ENCODE measurements at places on chromosomes 13 and 19. TPM values are rescaled to one million over a fixed set of nuclear protein-coding genes. Genes with fewer than 3 reads are reported as not detected.

- DNase-seq = no peak
These were observed 5.9 kb downstream of the MIPEP start for GRCh38 chr13:23883255-23883654.

DNA sequence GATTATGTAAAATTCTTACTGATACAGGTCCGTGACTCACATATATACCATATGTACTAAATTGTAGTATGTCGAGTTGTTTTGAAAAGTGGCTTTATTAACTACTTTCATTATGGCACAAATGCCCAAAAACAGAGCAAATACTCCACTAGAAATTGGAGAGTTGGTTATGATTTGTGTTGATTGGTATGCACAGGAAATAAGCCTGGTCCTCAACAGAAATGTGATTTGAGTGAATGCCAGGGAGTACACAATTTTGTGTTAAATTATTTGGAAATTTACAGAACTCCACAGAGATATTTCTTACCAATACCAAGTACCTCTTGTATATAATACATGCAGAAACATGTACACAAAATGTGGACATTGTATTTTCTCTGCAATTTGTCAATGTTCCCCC is 676.7 kb downstream of the PCDH9 start:
- no peak for DNase-seq

GRCh38 chr19:39906820-39907611 is 27.4 kb downstream of the FCGBP start:
- DNase-seq = no peak

DNA sequence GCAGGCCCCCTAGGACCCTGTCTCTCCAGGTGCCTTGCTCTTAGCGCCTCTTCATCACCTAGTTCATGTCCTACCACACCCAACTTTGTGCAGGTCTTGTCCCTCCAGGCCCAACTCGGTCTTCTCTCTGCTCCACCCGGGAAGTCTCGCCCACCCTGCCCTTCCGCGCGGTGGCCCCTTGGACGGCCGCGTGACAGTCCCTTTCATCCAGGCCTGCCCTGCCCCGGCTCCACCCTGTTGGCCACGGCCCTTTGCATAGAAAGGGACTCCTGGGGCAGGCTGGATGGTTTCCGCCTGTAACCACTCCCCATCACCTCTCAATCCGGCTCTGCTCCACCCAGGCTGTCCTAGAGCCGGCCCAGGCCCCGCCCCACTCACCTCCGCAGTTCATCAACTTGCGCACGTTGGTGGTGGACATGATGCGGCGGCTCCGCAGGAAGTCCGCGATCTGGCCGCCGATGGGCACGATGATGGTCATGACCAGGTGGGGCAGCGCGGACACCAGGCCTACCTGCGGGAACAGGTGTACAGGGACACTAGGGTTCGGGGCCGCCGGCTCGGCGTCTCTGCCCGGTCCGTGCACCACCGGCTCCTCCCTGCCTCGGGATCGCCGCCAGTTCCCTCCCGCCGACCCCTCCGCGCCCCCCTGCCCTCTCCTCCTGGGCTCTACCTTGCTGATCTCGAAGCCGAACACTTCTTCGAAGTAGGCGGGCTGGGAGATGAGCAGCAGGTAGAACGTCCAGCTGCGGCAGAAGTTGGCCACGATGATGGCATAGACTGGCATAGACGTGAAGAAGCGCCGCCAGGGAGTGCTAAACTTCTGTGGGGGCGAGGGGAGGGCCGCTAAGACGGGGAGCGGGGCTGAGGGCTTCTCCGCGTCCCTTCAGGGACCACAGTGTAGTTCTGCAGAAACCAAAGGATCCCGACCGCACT is 7.2 kb downstream of the GFY start:
- DNase-seq = no peak

GRCh38 chr13:46296921-46297320 is 85.2 kb downstream of the LRRC63 start:
- peak; percentile 21 for DNase-seq

DNA sequence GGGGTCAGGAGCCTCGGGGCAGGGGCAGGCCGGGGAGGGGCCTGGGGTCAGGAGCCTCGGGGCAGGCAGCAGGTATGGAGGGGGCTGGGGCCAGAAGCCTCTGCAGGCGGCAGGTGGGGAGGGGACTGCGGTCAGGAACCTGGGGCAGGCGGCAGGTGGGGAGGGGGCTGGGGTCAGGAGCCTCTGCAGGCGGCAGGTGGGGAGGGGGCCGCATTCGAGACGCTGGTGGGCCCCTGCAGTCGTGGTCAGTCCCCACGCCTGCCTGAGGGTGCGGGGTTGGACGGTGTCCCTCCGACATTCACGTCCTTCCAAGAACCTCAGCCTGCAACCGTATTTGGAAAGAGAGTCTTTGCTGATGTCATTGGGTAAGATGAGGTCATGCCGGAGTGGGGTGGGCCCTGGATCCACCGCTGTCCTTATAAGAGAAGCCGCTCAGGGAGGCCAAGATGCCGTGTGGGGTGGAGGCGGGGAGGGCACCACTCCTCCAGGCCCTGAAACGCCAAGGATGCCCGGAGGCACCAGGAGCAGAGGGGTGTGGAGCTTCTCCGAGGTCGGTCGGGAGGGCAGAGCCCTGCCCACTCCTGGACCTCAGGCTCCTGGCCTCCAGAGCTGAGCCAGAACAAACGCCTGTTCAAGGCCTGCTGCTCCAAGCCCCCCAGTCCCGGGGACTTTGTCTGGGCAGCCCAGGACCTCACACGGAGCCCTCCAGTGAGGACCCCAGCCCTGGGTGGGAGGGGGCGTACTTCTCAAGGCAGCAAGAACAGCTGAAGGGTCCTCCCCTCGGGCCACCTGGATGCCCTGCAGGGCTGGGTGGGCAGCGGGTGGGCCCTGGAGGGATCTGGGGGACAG is 30.1 kb downstream of the PIP5K1C start:
- DNase-seq = no peak

DNA sequence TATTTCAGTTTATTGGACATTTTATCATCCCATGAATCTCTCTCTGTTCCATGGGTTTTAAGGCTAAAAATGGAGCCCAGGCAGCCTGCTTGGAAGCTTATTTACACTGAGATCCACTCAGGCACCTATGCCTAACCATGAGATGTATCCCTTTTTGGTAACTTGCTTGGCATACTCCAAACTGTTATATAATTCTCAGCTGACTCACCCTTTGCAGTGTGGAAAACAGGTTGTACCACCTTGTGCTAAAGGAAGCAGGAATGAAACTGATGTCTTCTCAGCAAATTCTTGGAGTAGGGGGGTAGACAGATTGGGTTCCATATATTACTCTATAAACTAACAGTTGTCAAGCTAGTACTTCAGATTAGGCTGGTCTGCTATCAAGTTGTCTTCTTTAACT is 483.6 kb downstream of the KLF5 start:
- DNase-seq = peak; percentile 13

GRCh38 chr13:88022431-88023208 is 351.4 kb downstream of the SLITRK5 start:
- DNase-seq = no peak

GRCh38 chr13:104586051-104586746 is 1520.0 kb upstream of the SLC10A2 start:
- DNase-seq = no peak

DNA sequence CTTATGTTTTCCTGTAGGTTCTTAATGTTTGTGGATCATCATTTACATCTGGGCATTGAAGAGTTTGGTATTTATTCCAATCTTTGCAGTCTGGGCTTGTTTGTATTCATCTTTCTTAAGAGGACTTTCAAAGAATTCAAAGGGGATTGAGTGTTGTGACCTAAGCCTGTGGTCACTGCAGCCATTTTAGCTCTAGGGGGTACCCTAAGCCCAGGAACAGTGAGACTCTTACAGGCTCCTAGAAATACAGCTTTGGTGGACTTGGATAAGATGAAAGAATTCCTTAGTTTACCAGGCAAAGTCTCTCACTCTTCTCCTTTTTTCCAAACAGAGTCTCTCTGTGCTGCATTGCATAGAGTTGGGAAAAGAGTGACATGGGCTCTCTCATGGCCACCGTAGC is 2539.0 kb upstream of the PCDH20 start:
- DNase-seq = no peak

WTIP gene
- polyA plus RNA-seq = 13.2 TPM

GRCh38 chr13:74674720-74675119 is 540.5 kb upstream of the KLF12 start:
- no peak for DNase-seq

- DNase-seq = no peak
These were observed 823.5 kb downstream of the GPC5 start for GRCh38 chr13:92221916-92222315.

DNA sequence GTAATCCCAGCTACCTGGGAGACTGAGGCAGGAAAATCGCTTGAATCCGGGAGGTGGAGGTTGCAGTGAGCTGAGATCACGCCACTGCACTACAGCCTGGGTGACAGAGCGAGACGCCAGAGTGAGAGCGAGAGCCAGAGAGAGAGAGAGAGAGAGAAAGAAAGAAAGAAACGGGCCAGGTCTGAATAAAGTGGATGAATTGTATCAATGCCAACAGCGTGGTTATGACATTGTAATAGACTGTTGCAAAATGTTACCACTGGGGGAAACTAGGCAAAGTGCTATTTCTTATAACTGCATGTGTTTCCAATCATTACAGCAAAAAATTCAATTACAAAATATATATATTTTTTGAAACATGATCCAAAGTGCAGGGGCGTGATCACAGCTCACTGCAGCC is 11.8 kb upstream of the BTBD2 start:
- DNase-seq = no peak

ADGRE2 gene
- polyA plus RNA-seq = 4.1 TPM

- DNase-seq = no peak
These were observed at the start of gene IFI30 for GRCh38 chr19:18173572-18174288. IFI30 (plus strand) TSS chr19:18173813; CDS start chr19:18173842, 29 bp downstream.

DNA sequence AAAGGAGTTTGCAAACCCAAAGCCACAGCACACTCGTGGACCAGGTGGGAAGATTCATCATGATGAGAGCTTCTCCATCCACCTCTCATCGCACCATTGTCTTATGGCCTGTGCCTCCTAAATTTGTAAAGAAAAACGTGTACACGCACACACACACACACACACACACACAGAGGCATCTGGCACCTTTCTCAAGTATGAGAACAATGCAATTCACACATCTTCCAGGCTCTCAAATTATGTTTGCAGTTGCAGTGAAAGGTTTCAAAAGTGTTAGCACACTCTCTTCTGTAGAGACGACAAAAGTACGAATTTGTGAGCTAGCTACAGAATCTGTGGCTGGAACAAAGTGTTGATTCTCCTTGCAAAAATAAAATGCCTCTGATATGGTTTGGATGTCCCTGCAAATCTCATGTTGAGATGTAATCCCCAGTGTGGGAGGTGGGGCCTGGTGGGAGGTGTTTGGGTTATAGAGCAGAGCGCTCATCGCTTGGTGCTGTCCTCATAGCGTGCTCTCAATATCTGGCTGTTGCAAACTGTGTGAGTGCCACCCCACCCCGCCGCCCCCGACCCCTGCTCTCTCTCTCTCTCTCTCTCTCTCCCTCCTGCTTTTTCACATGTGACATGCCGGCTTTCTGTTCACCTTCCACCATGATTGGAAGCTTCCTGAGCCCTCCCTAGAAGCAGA is 21.8 kb upstream of the RAB20 start:
- no peak for DNase-seq

DNA sequence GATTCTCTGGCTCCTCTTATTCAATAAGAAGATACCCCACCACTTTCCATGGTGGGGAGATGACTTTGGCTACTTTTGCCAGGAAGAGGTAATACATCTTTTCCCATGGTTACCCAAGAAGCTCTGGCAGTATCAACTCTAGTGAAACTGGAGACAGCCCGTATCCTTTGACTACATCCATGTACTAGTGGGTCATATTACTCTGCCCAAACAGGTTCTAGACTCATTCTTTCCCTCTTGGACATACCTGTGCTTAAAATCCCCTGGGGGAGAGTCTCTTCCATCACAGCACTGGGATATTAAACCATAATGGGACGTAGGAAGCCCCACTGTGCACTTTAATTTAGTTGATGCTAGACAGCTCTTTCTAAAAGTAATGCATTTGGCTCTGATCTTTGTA is 144.7 kb upstream of the KLF12 start:
- DNase-seq = no peak

DNA sequence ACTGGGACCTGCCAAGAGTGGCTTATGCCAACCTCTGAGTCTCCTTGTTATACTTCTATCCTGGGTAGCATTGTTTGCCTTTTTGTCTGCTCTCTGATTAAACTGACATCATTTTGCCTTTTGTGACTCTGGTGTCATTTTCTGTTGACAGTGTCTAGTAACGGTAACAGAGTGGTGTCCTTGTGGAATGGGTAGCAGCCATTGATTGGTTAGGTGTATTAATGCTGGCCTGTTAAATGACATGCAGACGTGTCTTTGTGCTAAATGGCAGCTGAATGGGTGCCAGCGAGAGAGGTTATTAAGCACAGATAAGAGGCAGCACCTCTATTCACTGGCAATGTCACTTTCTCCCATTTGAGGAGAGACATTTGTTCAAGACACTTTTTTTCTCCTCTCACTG is 1289.4 kb downstream of the PCDH9 start:
- no peak for DNase-seq

GRCh38 chr13:92807966-92808365 is 418.6 kb upstream of the GPC6 start:
- DNase-seq = no peak

DNA sequence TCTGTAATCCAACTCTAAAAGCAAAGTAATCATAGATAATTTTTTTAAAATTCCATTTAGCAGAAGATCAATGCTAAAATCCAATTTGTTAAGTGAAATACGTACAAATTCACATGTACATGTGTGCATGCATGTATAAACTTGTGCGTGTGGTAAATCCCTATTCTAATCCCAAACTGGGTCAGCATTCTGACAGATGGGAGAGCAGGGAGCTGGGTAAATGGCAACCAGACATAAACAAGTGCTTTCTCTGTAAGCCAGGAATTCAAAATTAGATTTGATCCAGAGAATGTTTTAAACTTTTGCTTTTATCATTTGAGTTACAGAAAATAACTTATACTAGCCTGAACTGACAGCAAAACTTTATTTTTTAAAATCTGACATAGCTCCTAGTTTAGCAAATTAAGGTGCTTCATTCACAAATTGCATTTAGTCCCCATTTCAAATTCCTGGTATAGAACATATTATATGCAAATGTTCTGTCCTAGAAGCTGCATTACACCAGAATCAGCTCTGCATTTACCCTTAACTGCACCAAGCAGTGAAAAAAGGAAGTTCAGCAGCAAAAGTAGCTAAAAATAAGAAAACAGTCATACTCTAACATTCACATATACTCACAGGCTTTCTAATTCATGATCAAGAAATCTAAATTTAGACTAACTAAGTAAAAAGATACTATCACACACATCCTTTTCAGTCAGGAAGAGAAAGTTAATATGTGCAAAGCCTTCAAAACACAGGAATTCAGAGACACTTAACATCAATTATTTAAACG is 32.6 kb downstream of the UBL3 start:
- no peak for DNase-seq

FLT3LG gene
- 0.80 TPM for polyA plus RNA-seq

ITGBL1 gene
- 0.33 TPM for polyA plus RNA-seq
